ENCODE measurements at places on chromosomes 1 and 21.

DNA sequence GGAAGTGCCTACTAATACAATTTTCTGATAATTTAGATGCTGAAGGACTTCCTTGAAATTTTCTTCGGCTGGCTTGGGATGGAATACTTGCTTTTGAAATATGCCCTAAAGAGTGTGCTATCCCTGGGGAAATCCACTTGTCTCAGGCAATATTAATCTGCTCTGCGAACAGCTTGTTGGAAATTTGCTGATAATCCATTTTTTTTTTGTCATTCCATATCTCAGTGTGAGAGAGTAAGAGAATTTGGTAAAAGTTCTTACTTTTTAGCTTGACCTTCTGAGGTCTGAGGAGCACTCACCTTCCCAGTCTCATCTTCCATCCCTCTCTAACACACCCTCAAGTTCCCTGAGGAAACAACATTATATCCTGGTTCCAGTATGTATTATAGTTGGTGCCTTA, 36.8 kb downstream of the DNAJC6 start:
- DNase-seq: no peak

DNA sequence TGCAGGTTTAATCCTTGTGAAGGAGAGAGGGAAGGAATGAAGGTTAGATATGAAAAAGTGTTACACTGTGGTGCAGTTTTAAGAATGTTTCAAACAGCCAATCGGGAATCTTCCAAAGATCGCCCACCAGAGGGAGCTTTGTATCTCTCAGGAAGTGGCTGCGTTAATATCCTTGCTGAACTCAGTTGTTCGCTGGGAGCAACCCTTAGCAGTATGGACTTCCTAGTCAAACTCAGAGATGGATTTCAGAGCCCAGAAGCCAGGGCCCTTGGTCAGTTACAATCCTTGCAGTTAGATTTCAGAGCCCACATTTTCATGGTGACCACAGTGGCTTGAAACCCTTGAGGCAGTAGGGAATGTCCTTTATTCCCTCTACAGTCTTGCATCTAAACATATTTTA, 136.2 kb downstream of the NTNG1 start:
- DNase-seq: peak; percentile 53

GRCh38 chr1:182603646-182604174, 479 bp downstream of the RGS16 start:
- no peak for DNase-seq

GRCh38 chr1:40381268-40382107, 8.0 kb downstream of the SMAP2 start:
- peak; percentile 82 for DNase-seq

DNA sequence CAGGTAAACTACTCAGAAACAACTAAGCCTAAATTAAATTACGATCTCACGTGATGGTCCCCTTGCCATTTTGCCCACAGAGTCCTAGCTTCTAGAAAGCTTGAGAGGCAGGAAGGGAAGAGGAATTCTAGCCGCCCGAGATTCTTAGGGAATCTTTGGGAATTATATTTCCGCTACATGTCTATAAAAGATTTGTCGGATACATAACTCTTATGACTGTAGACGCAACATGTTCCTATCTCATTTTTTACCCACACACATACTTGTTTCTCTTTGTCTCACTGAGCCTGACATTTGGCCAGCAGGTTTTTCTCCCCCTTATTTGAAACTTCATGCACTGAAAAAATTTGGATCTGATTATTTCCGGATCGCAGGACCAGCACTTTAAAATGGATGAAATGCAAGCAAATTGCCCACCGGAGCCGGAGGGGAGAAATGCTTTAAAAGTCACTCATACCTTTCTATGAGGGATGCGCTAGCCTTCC, 5.5 kb downstream of the GLIS1 start:
- no peak for DNase-seq

DNA sequence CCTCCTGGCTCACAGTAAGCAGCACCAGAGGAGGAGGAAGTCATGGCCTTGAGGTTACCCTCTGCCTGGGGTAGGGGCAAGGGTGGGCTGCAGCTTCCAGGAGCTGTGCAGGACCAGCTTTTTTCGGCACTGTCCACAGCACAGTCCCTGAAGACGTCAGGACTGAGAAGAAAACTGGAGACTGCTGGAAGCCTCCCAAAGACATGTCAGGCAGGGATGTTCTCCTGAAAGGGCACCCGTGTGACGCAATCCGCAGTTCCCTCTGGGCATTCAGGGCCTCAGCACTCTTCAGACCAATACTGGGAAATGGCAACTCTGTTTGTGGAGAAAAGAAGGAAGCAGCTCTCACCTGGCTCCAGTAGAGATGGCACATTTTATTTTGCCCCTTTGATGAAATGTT, 64.8 kb upstream of the TENT5C start:
- DNase-seq: no peak
